Activated T-helper 1 cell treated with anti-CD3 and anti-CD28 coated beads, Interleukin-12 subunit alpha, Interleukin-12 subunit beta, Interleukin-2, Interleukin-4 antibody, amounts not matched to agents 30 ng/mL and 10 ng/mL and 1 ng/mL, durations not matched to agents 14 hours and 24 hours and 36 hours (primary cell): ENCODE measurements at places on chromosomes 16 and 17. TPM values are rescaled to one million over a fixed set of nuclear protein-coding genes. Genes with fewer than 3 reads are reported as not detected.

GRCh38 chr17:62706598-62707424 lies 79.3 kb downstream of the MRC2 start:
- DNase-seq = no peak

Gene MYH11
- total RNA-seq = not detected in 2 replicates

Gene TNS4
- 14.5 and 15.5 TPM in 2 replicates for total RNA-seq

- DNase-seq = no peak
These were observed 776 bp downstream of the LRRC75A start for GRCh38 chr17:16491131-16491702.

Gene PPL
- total RNA-seq = not detected in 2 replicates

Gene P3H4
- total RNA-seq = 4.1 and 5.0 TPM in 2 replicates

Gene SLC38A10
- 99.7 and 101 TPM in 2 replicates for total RNA-seq

GRCh38 chr17:80631142-80632045 lies 86.8 kb downstream of the RPTOR start:
- DNase-seq = no peak

Gene KRTAP1-1
- total RNA-seq = not detected in 2 replicates

GRCh38 chr16:73023752-73024570 lies 24.0 kb downstream of the ZFHX3 start:
- no peak for DNase-seq

DNA sequence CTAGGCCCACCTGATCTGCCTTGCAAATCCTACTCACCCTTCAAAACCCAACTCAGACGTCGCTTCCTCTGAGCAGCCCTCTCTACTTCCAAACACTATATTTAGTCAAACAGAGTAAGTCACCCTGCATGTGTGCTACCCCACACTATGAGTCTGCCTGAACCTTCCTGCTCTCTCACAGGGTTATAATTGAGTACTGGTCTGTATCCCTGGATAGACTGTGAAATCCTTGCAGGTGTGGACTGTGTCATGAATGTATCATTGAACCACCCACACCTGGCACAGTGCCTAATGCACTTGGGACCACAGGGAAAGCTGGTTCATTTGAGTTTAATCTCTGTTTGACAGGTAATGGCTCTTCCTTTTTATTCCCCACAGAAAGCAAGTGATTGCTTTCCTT lies 3.4 kb downstream of the FBXO39 start:
- DNase-seq = no peak

Gene PPP1R1B
- total RNA-seq = not detected in 2 replicates

- no peak for DNase-seq
These were observed 7.3 kb upstream of the CMTM3 start for GRCh38 chr16:66596986-66597848.

Gene KRTAP9-2
- total RNA-seq = not detected in 2 replicates

GRCh38 chr16:1610071-1610898 lies 1.6 kb downstream of the IFT140 start:
- DNase-seq = peak; percentile 90

Gene RDM1
- 1.7 and 2.3 TPM in 2 replicates for total RNA-seq

Gene MED31
- total RNA-seq = 24.3 and 28.4 TPM in 2 replicates

Gene SLC52A1
- total RNA-seq = 0.20 and 0.23 TPM in 2 replicates

Gene ACOX1
- total RNA-seq = 25.3 and 28.2 TPM in 2 replicates

- no peak for DNase-seq
These were observed 86.9 kb upstream of the HLF start for GRCh38 chr17:55177855-55178217.

GRCh38 chr17:63681530-63681929 lies 18.4 kb downstream of the LIMD2 start:
- DNase-seq = no peak

DNA sequence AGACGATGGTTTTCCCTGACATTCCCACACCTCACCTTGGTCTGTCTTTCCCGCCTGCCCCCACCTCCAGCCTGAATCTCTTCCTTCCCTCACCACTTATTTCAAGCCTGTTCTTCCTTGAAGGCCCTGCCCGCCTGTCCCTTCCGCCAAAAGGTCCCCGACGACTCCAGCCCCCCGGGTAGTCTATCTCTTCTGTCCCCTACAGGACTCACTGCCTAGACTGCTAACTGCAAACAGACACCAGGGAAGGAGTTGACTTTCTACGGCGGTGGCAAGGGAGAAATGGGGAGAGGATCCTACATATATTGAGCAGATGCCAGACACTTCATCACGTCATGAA lies 53.7 kb downstream of the NT5M start:
- no peak for DNase-seq

Gene NPIPB2
- total RNA-seq = 15.0 and 18.8 TPM in 2 replicates

GRCh38 chr17:57985675-57985974 lies 2.4 kb downstream of the VEZF1 start:
- no peak for DNase-seq

DNA sequence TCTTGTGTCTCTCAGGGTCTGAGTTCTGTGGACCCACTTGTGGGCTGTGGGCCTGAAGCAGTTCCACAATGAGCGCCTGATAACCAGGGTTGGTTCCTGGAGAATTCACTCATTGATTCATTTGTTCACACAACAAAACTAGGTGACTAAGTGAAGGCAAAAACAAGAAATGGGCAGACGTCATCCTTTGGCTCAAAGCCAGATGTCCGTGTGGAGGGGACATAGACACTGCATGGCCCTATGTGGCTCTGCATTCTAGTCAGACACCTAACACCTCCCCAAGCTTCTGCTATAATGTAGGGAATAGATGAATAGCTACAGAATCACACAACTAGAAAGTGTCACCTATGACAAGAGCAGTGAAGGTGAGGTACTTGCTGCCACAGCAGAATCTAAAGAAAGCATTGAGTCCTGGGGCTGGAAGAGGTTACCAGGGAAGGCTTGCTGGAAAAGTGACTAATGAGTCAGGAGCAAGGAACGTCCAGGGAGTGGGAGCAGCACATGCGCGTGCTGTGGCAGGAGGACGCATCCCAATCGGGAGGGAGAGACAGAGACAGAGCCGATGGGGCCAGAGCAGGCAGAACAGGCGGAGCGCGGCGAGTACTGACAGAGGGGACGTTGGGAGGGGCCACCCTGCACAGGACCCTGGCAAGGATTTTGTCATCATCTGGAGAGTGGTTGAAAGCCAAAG lies 58.9 kb downstream of the CES1 start:
- no peak for DNase-seq

DNA sequence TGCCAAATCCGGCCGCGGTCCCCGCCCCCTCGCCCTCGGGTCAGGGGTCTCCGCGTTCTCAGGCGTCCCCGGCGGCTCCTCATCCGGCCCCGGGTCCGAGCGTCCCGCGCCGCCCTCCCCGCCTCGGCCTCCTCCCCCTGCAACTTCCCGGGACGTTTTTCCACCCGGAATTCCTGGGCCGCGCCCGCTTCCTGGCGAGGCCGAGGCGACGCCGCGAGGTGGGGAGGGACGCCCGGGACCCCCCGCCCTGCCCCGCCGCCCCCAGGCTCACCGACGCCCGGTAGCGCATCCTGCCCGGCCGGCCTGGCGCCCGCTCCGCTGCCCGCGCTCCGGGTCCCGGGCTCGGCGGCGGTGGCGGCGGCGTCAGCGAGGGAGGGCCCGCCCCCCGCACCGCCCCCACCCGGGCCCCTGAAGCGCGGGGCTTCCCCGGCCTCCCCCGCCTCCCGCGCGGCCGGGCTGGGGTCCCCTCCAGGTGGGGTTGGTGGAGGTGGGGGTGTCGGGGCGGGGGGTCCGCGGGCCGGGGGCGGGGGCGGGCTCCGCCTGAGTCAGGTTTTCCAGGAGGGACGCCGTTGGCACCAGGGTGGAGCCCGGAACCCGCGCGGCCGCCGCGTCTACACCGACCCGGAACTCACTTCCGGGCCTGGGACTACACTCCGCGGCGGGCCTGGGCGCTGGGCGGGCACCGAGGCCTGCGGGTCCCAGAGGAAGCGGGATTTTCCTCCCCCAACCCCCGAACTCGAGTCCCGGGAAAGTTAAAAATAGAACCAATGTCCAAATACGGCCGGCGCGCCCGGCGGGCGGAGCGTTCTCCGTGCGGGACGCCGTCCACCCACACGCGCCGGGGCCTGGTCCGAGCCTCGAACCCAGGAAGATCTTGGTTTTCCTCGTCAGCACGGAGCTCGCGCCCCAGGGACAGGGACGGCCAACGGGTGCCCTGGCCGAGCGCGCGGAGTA lies 6.8 kb downstream of the MYO1C start:
- peak; percentile 52 for DNase-seq

Gene KRT34
- total RNA-seq = not detected in 2 replicates
